DMS79 (cell line): ENCODE measurements at places on chromosomes 16 and 17.
A peak's percentile ranks its signal among the peaks of the same experiment; 100 is the strongest.

DNA sequence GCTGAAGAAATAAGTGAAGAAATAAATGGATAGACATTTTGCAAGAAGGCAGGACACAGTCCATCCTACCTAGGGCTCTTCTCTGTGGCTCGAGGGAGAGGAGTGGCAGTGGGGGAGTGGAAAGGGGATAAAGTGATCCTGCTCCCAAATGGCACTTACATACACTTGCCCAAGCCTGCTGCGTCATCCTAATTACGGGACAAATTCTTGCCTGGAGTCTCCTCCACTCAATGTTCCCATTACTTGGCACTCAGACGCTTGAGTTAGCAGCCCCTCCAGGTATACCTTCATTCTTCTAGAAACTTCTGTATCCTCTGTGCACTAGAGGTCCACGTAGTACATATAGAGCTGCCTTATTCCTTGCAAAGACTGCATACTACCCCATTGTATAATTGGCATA lies 15.7 kb upstream of the MAP3K14 start:
- no peak for DNase-seq

DNA sequence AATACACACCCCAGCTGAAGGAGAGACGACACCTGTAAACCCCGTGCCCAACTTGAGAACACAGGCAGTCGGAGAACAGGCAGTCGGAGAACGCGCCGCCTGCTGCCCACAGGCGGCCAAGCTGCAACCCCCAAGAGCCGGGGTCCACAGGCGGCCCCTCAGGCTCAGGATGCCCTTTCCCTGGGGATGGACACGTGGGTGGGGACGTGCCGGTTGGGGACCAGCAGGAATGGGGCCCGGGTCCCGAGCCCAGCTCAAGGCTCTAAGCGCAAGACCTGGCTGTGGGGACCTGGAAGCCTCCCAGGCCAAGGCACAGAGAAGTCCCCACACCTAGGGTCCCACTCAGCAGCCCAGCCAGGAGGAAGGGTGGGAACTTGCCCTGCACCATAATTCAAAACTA lies 79.5 kb upstream of the GNG13 start:
- DNase-seq, result no peak

GRCh38 chr17:39197380-39198185 lies at the start of gene CACNB1:
Gene CACNB1, minus strand, starts transcription at chr17:39197669. Its CDS starts 174 bp downstream, at chr17:39197495.
- DNase-seq, result peak; percentile 55

- DNase-seq, result no peak
Measured at GRCh38 chr17:73291260-73291801, 20.5 kb downstream of the CDC42EP4 start.

DNA sequence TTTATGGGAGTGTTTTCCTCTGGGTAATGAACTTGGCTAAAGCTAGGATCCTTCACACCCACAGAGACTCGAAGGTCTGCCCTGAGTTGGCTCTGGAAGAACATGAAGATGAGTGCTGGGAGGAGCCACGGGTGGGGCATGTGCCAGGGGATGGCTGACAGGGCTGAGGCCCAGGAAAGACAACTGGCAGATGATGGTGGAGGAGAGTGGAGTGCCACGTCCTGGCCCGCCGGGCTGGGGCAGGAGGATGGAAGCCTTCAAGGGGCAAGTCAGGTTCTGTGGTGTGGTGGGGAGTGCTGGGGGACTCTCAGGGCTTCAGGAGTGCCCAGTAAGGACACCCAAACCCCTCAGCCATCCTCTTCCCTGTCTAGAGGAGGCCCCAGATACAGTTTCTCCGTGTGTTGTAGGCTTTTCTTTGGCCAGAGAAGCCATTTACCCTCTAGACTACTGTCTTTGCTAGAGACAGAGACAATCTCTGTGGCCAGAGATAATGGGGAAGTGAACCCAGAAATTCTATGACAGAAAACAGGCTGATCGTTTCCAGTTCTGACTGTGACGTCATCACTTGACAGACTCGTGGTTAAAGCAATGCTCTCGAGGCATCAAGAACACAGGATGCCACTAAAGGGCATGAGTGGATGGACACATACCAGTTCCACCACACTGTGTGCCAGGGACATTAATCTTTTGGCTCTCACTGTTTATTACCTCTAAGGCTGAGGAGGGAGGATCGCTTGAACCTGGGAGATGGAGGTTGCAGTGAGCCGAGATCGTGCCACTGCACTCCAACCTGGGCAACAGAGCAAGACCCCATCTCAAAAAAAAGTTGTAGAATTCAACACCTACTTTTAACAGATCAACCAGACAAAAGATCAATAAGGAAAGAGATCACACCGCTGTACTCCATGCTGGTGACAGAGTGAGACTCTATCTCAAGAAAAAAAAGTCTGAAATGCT lies 18.6 kb upstream of the SLC5A10 start:
- no peak for DNase-seq

DNA sequence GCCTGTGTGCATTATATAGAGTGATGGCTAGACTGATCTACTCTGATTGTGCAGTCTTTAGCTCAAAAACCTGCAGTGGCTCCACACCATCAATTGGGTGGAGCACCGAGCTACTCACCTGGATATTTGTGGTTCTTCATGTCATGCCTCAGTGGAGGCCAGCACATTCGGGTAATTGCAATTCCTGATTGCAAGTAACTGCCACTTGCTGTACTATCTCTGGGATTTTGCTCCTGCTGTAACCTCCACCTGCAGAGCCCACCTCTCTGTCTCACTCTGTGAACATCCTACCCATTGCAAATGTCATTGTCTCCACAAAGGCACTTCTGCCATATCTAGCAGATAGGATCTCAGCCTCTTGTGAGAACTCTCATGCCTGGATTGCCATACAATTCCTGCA lies 1.7 kb upstream of the CCL1 start:
- peak; percentile 76 for DNase-seq

DNA sequence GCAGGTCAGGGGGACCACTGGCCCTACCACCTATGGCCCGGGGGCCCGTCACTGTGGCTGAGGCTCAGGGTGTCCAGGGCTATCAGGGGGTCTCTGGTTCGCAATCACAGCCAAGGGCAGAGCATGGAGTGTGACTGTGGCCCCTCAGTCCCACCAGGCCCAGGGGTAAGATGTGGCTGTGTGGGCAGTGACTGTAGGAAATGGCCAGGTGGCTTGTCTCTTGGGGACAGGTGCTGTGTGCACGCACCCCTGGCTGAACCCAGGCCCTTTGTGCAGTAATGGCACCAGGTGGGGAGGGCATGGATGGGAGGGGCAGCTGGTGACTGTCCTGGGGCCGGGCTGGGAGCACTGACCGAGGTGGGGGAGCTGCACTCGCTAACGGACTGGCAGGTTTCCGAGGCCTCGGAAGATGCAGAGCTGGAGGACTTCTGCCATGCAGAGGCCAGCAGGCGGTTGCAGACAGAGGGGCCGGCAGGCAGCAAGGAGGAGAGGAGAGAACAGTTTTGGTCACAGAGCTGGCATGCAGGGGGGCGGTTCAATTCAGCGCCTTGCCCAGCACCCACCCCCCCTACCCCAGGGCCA lies 18.8 kb downstream of the IL34 start:
- no peak for DNase-seq

DNA sequence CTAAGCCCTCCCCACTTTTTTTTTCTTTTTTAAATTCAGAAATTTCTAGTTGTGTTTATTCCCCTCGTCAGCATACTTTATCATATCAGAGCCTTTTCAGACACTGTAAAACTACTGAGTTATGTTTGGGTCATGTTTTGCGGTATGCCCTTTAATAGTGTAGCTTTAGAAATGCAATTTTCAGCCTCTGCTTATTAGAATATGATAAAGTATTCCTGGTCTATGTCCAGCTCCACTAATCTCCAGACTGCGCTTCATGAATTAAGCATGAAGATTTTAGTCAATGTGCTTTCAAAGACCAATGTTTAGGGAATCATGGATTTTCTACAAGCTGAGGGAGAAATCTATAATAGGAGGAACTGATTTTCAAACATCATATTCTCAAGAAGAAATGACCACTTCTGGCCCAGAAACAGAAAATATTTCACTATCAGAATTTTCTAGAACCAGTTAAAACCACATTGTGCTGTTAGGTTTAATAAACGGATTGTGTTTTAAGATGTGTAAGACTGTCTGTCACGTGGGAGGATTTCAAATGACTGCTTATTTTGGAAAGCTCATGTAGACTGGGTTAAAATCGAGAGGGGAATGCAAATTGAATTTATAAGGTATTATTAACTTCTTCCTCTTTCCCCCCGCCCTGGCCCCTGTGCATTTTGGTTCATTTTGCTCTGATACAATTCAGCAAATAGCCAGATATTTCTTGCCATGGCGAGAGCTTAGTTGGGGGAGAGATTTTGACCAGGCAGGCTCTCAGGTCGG lies 498.5 kb downstream of the WWOX start:
- DNase-seq, result no peak

DNA sequence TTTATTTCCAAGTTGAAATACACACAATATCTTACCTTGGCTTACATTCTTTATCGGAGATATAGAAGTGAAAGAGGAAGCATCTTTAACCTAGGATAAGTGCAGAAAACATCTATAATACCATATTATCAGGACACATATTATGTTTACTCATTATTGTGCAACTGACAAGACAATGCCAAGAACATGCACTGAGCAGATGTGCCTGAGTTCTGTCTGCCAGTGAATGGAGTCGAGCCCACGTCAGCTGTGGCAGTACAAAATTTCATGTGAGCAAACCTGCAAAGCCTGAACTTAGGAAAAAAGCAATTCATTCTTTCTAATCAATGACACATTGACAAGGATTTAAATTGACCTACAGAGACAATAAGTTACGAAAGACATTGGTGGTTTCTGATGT lies 154.4 kb downstream of the AXIN2 start:
- no peak for DNase-seq

DNA sequence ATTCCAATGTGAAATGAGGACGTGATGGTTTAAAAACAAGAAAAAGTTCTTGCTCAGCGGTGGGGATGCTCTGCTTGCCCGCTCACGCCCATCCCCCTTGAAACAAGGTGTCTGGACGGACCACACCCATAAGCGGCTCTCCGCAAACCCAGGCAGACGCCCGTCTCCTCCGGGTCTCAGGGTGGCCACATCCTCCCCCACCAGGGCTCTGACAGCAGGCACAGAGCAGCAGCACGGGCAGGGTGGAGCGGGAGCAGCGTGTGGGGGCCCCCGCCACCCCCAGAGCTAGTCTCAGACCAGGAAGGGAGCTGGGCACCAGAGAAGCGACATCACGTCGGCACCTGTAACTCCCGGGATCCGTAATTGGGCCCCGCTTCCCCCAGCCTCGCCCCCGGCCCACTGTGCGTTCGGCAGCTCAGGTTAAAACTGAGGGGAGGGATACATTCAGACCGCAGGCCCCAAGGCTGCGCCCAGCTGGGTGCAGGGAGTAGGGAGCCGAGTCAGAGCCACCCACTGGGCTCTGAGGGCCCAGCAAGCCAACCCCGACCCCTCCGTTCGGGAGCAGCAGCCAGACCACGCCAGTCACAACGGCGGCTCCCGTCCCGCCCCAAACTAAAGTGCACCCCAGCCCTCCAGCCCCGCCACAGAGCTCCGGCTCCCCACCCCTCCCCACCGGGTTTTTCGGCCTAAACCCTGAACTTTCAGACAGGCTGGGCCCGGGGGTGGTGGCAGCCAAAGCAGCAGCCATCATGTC lies 22.0 kb downstream of the CLUH start:
- no peak for DNase-seq

- no peak for DNase-seq
Measured at GRCh38 chr16:83706394-83706793, 101.4 kb upstream of the HSBP1 start.

- DNase-seq, result no peak
Measured at GRCh38 chr17:62966426-62967204, 580 bp downstream of the TANC2 start.

- DNase-seq, result no peak
Measured at GRCh38 chr16:49523435-49524159, 150.0 kb downstream of the C16orf78 start.

GRCh38 chr16:11495066-11495407 lies 91.7 kb downstream of the LITAF start:
- DNase-seq, result no peak

- DNase-seq, result peak; percentile 11
Measured at GRCh38 chr16:4272114-4272956, 488 bp downstream of the TFAP4 start.

DNA sequence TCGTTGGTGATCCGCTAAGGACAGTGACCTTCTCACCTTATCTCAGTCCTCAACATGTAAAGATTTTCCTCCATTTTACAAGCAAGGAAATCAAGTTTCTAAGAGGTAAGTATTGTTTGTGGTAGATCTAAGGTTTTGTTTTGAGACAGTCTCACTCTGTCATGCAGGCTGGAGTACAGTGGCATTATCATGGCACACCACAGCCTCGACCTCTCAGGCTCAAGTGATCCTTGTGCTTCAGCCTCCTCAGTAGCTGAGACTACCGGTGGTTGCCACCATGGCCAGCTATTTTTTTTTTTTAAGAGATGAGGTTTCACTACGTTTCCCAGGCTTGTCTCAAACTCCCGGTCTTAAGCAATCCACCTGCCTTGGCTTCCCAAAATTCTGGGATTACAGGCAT lies 34.9 kb downstream of the PRKCA start:
- DNase-seq, result no peak
